ENCODE measurements at places on chromosomes 2 and 18. TPM values are rescaled to one million over a fixed set of nuclear protein-coding genes. Genes with fewer than 3 reads are reported as not detected.

CMPK2 gene
- 10.9 TPM for polyA plus RNA-seq

TFCP2L1 gene
- 0.45 TPM for polyA plus RNA-seq

PRKAG3 gene
- polyA plus RNA-seq = not detected

NPPC gene
- polyA plus RNA-seq = not detected

DOK6 gene
- 0.13 TPM for polyA plus RNA-seq

NT5DC4 gene
- not detected for polyA plus RNA-seq

CCDC68 gene
- polyA plus RNA-seq = not detected

COL4A4 gene
- polyA plus RNA-seq = 0.08 TPM

EFEMP1 gene
- polyA plus RNA-seq = not detected

LAMA3 gene
- 0.47 TPM for polyA plus RNA-seq

L3MBTL4 gene
- polyA plus RNA-seq = 0.13 TPM

MXD1 gene
- 10.5 TPM for polyA plus RNA-seq

ALPP gene
- not detected for polyA plus RNA-seq

KYNU gene
- not detected for polyA plus RNA-seq

REG3G gene
- not detected for polyA plus RNA-seq

RND3 gene
- polyA plus RNA-seq = not detected

NGEF gene
- not detected for polyA plus RNA-seq

LRATD1 gene
- not detected for polyA plus RNA-seq

PSD4 gene
- polyA plus RNA-seq = 42.1 TPM

GKN2 gene
- polyA plus RNA-seq = not detected

CD8B2 gene
- 10.2 TPM for polyA plus RNA-seq

LYG2 gene
- polyA plus RNA-seq = not detected

GAL3ST2 gene
- polyA plus RNA-seq = not detected

IL1RL2 gene
- polyA plus RNA-seq = not detected

RNF152 gene
- not detected for polyA plus RNA-seq

ANKRD30BL gene
- polyA plus RNA-seq = not detected

TAF4B gene
- 4.3 TPM for polyA plus RNA-seq

DHRS9 gene
- not detected for polyA plus RNA-seq

MARCHF4 gene
- polyA plus RNA-seq = not detected

CNTNAP5 gene
- polyA plus RNA-seq = not detected

HOXD13 gene
- polyA plus RNA-seq = not detected

POTEC gene
- not detected for polyA plus RNA-seq

HSBP1L1 gene
- 17.2 TPM for polyA plus RNA-seq

DES gene
- polyA plus RNA-seq = not detected

TTC27 gene
- 22.1 TPM for polyA plus RNA-seq

ST6GAL2 gene
- polyA plus RNA-seq = not detected

IHH gene
- not detected for polyA plus RNA-seq

VWA3B gene
- not detected for polyA plus RNA-seq

RBM44 gene
- polyA plus RNA-seq = 0.07 TPM

PROC gene
- not detected for polyA plus RNA-seq

FSHR gene
- polyA plus RNA-seq = not detected

FASTKD2 gene
- polyA plus RNA-seq = 24.9 TPM

KIF3C gene
- 1.5 TPM for polyA plus RNA-seq

LHCGR gene
- polyA plus RNA-seq = not detected
